Activated naive CD8-positive, alpha-beta T cell treated with anti-CD3 and anti-CD28 coated beads for 36 hours (primary cell): ENCODE measurements at places on chromosomes 1 and 21.

- DNase-seq, result no peak
Measured at GRCh38 chr1:99645699-99646531, at the start of gene PALMD. Gene PALMD, plus strand, starts transcription at chr1:99646113. Its CDS starts 205 bp downstream, at chr1:99646318.

GRCh38 chr1:87389011-87389410, 60.3 kb downstream of the LMO4 start:
- DNase-seq, result no peak

- DNase-seq, result no peak
Measured at GRCh38 chr1:99629164-99629563, 16.7 kb upstream of the PALMD start.

GRCh38 chr1:23597635-23598388, 38.5 kb upstream of the ID3 start:
- DNase-seq, result no peak

- DNase-seq, result no peak
Measured at GRCh38 chr1:191669629-191670028, 488.6 kb upstream of the RGS18 start.

- DNase-seq, result no peak
Measured at GRCh38 chr1:88662723-88663122, 21.4 kb upstream of the PKN2 start.

DNA sequence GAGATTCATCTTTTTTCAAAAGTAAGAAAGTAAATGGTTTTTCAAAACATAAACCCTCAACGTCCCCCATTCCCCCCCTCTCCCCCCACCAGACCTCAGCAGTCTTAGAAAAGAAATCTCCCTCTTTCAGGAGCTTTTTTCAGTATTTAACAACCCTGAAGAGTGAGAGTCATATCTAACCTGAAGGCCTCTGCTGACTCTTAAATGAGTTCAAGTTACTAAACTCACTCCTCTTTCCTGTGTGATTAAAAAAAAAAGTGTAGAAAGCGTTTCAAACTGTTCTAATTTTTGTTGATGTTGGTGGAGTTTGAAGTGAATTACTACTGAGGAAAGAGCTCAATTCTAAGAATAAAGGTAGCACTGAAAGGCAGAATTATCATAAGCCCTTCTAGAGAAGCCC, 93.7 kb downstream of the VAV3 start:
- no peak for DNase-seq

DNA sequence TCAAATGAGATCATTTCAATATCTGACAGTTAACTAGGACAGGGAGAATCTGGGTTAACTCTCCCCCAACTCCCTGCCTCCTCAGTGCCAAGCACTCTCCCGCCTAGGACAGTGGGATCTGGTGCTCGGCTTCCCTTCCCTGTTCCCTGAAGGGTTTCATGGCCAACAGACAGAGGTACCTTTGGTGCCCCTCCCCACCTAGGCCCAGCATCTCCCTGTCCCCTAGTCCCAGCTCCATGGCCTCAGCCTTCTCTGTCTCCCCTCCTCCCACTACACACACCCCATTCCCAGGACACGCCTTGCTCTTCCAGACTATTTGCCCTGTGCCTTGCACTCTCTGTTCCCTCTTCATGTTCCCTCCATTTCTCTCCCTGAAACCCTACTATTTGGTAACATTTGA, 77.1 kb downstream of the CD247 start:
- DNase-seq, result no peak

GRCh38 chr1:181445436-181445835, 37.9 kb upstream of the CACNA1E start:
- DNase-seq, result no peak

DNA sequence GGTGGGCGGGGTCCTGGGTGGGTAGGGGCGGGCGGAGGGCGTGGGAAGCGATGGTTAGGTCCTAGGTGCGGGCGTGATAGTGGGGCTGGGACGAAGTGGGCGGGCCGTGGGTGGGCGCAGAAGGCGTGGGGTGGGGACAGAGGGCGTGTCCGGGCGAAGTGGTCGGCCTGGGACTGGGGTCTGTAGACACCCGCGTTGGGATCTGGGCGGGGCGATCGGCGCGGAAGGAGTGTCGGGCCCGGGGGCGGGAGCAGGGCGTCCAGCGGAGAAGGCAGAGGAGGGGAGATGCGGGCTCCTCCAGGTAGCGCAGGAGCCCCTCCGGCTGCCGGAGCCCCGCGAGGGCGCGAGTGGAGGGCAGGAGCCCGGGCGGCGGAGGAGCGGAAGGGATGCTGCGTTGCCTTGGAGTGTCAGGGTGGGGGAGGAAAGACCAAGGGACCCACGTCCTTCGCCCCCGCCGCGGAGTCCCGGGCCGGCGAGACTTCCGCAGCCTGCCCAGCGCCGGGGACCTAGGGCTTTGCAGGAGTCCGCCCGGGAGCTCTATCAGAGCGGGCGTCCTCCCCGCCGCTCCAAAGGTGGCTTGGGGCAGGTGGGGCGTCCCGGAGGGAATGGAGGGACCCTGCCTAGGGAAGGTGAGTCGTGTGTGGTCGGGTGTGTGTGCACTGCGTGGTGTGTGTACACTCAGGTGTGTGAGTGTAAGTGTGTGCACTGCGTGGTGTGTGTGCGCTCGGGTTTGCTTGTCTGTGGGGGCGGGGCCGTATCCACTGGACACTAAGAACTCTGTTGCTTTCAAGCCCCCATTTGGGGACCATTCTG, 27.0 kb upstream of the PRSS38 start:
- DNase-seq, result peak; percentile 76

DNA sequence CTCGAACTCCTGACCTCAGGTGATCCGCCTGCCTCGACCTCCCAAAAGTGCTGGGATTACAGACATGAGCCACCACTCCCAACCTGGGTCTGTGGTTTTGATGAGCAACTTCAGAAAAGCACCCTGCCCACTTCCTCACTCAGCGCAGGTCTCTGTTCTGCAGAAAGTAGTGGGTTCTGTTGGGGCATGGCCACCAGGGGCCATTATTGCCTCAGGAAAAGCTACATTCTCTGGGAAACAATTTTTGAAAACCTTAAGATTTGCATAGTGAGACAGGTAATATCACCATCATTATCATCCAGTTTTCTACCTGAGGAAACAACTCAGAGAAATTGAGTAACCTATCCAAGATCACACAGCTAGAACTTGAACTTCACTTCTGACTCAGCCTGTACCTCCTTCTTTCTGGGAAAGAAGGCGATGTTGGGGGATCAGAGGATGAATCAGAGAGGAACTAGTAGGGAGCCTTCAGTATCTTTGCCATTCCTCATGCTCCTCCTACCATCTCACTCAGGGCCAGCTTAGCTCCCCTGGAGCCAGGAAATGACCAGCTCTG, 7.1 kb upstream of the NES start:
- no peak for DNase-seq

DNA sequence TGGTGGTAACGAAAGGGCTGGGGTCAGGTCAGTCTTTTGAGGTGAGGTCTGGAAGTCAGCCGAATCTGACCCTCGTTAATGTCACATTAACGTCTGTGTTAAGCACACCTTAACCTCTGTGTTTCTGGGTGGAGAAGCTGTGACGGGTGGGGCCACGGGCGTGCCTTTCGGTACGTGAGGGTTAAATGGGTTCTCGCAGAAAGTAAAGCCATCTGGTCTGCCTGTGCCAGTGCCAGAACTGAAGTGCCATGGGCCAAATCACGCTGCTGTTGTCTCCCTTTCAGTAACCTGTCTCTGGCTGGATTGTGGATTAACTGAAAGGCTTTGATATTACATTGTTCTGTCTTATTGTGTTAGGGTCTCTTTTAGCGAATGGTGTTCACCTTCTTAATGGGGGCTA, 14.4 kb downstream of the URB2 start:
- DNase-seq, result no peak

DNA sequence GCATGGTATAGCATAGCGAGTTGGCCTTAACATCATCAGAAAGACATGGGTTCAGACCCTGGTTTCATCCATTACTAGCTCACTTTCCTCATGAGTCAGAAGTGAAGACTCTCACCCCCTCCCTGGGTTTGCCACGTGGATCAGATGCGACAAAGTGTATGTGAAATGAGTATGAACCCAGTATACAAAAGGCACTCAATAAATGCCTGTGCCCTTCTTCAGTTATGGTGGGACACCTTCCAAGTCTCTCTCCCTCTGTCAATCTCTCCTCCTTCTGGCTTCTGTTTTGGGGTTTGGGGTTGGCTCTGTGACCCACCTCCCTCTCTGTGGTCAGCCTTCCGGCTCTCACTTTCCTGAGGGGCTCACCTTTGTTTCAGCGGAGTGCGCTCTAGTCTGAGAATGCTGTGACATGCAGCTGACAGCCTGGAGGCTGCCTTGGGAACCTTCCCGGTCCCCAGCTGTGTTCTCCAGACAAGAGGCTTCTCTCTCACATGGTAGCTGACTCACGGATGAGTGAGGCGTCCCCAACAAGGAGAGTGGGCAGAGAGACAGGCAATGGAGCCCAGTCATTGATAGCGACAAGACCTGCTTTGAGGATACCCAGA, 155.0 kb upstream of the EDN2 start:
- peak; percentile 70 for DNase-seq

DNA sequence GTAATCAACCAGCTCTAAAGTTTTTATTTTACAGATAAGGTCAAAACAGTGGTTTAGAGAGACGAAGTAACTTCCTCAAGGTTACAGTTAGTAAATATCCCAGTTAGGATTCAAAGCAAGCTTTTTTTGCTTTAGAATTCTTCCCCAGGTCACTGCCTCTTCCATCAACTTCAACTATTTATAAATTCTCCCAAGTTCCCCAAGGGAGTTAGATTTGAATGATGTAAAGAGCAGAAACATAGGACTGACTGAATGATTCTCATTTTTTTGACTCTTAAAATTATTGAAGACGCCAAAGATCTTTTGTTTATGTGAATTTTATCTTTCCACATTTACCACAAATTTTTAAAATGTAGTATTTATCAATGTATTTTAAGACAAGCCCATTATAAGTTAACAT, 4.1 kb downstream of the POGZ start:
- no peak for DNase-seq

- DNase-seq, result no peak
Measured at GRCh38 chr1:175503538-175503937, 239.9 kb downstream of the TNR start.

DNA sequence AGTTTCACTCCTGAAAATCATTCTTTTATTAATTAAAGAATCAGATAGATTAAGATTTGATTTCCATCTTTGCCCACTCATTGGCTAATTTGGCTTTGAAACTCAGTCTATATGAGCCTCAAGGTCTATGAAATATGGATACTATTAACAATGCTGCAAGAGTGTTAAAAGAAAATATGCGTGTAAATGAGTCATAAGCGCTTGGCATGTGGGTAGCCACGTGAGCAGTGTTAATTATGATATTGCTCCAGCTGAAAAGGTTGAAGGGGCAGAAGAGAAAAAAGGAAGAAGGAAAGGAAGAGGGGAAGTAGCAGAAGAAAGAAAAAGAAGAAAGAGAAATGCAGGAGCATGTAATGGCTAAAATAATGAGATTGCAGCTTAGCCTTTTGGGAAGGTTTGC, 151.4 kb downstream of the CHRM3 start:
- no peak for DNase-seq

- no peak for DNase-seq
Measured at GRCh38 chr1:44777969-44778635, 2.8 kb downstream of the RPS8 start.

DNA sequence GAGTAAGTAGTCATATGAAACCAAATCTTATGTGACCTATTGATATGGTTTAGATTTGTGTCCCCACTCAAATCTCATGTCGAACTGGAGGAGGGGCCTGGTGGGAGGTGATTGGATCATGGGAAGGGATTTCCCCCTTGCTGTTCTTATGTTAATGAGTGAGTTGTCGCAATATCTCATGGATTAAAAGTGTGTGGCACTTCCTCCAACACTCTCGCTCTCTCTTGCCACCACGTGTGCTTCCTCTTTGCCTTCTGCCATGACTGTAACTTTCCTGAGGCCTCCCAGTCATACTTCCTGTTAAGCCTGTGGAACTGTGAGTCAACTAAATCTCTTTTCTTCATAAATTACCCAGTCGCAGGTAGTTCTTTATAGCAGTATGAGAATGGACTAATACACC, 241.2 kb downstream of the RGS7 start:
- no peak for DNase-seq

- DNase-seq, result no peak
Measured at GRCh38 chr1:16091296-16091695, 17.8 kb upstream of the FAM131C start.

- no peak for DNase-seq
Measured at GRCh38 chr21:18245464-18245967, 883 bp downstream of the CHODL start.

DNA sequence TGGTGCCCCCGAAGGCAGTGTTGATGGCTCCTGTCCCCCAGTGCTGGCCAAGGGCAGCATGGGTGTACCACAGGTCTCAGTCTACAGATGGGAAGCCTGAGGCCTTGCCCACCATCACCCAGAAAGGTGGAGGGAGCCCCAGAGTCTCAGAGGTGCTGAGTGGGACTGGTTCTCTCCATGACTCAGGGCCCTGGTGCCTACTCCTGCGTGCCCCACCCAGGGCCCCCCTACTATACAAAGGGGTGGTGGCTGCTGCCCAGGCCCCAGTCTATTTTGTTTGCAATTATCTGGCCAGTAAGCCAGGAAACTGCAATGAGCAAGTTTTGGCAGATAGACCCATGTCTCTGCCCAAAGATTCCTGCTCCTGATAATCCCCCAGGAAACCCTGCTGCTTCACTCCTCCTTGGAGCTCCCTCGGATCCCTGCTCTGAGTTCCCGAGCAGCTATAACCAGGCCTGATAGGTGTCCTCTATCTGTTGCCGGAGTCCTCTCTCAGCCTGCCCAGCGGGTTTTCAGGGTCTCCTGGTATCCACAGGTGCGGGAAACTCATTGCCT, 41.7 kb downstream of the EDN2 start:
- DNase-seq, result no peak

- DNase-seq, result peak; percentile 49
Measured at GRCh38 chr1:155051777-155052398, 772 bp downstream of the ADAM15 start.

DNA sequence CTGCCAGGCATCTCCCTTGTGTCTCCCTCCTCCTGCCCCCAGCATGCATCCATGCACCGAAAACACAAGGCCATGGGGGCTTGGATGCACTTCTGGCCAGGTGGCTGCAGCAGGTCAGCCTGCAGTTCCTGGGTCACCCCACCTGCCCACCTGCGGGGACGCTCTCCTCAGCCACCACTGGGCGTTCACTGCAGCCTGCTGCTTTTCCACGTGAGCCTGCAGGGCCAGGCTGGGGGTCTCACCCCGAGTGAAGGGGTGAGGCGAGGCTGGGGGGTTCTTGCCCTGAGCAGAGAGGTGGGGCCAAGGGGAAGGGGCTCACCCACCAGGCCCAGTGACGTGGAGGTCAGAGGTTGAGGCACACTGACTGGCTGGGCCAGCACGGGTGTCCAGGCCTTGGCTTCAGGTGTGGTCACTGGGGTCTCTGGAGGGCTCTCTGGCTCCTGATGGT, 64.6 kb downstream of the WNT9A start:
- no peak for DNase-seq

- peak; percentile 84 for DNase-seq
Measured at GRCh38 chr1:37946703-37947360, at the start of gene INPP5B. Gene INPP5B, minus strand, starts transcription at chr1:37947053. Its CDS starts 745 bp downstream, at chr1:37946308.

GRCh38 chr1:86150553-86151055, 6.0 kb downstream of the COL24A1 start:
- no peak for DNase-seq

- no peak for DNase-seq
Measured at GRCh38 chr1:154590756-154591155, 17.2 kb downstream of the ADAR start.

- no peak for DNase-seq
Measured at GRCh38 chr1:12610941-12611340, 7.1 kb downstream of the DHRS3 start.

- DNase-seq, result no peak
Measured at GRCh38 chr1:193309936-193310475, 123.6 kb upstream of the B3GALT2 start.
